ENCODE measurements at places on chromosomes 4 and X.
A peak's percentile ranks its signal among the peaks of the same experiment; 100 is the strongest.

DNA sequence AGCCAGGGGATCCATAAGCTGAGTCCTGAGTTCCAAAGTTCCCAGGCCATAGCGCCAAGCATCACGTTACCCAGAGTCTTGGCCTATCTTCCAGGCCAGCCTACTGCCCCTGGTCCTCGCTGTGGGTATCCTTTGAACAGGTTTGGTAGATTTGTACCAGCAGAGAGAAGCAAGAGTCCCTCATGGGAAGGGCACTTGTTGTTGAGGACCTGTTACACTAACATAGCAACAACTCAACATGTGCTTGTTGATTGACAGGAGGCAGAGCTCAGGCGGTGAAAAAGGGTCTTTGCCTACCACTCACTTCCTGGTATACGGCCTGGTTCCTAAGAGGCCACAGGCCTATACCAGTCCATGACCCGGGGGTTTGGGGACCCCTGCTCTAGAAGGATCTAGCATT is 138.4 kb downstream of the RASL11B start:
- H3K4me3 ChIP-seq: no peak overlapping the region
- no peaks in the 10 kb centered on the region for H3K27me3 ChIP-seq
- no peak overlapping the region for H3K27ac ChIP-seq
- H3K4me1 ChIP-seq: peaks cover 4% of the 10 kb centered on the region
- H3K36me3 ChIP-seq: peaks cover 3% of the 10 kb centered on the region

GRCh38 chr4:40058854-40059253 is 2.2 kb downstream of the N4BP2 start:
- peaks cover 32% of the 10 kb centered on the region for H3K4me1 ChIP-seq
- no peak overlapping the region for H3K27ac ChIP-seq
- peak overlapping the region; percentile 45 for H3K4me3 ChIP-seq
- no peaks in the 10 kb centered on the region for H3K27me3 ChIP-seq
- H3K36me3 ChIP-seq: peaks cover 11% of the 10 kb centered on the region
- no peak for DNase-seq

GRCh38 chrX:44106864-44107263 is 133.7 kb upstream of the NDP start:
- H3K36me3 ChIP-seq: no peaks in the 10 kb centered on the region
- H3K27ac ChIP-seq: no peak overlapping the region
- no peaks in the 10 kb centered on the region for H3K27me3 ChIP-seq

GRCh38 chrX:15546745-15547144 is 46.1 kb downstream of the BMX start:
- H3K4me3 ChIP-seq: no peak overlapping the region
- no peaks in the 10 kb centered on the region for H3K36me3 ChIP-seq
- H3K27ac ChIP-seq: no peak overlapping the region
- H3K4me1 ChIP-seq: no peaks in the 10 kb centered on the region

- H3K4me1 ChIP-seq: peaks cover 52% of the 10 kb centered on the region
- peak overlapping the region; percentile 92 for H3K27ac ChIP-seq
- H3K36me3 ChIP-seq: peaks cover 6% of the 10 kb centered on the region
- H3K4me3 ChIP-seq: peak overlapping the region; percentile 95
- DNase-seq: peak; percentile 32
Observed at GRCh38 chr4:13627178-13627605, 333 bp downstream of the BOD1L1 start.

GRCh38 chrX:134718105-134718965 is 60.1 kb upstream of the PLAC1 start:
- no peak overlapping the region for H3K27ac ChIP-seq
- H3K4me3 ChIP-seq: no peak overlapping the region
- no peak for DNase-seq
- no peaks in the 10 kb centered on the region for H3K36me3 ChIP-seq
- H3K27me3 ChIP-seq: no peaks in the 10 kb centered on the region

DNA sequence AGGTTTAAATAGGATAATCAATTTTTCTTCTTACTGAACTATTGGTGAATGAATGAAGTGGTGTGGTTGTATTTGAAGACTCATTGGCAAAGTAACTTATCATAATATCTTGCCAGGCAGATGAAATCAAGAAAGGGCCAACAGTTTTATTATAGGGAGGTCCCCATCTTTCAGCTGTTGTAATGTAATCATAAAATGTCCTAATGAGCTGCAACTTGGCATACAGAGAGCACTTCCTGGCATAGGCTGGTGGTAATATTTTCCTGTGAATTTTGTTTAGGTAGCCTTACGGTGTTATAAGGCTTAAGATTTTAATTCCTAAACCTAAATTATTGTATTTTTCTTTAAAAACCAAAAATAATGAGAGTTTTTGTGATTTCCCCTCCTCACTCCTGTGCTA is 17.5 kb downstream of the FHIP1A start:
- H3K27ac ChIP-seq: no peak overlapping the region
- H3K4me1 ChIP-seq: peaks cover 4% of the 10 kb centered on the region
- no peaks in the 10 kb centered on the region for H3K36me3 ChIP-seq
- no peak overlapping the region for H3K4me3 ChIP-seq
- peaks cover 8% of the 10 kb centered on the region for H3K27me3 ChIP-seq

DNA sequence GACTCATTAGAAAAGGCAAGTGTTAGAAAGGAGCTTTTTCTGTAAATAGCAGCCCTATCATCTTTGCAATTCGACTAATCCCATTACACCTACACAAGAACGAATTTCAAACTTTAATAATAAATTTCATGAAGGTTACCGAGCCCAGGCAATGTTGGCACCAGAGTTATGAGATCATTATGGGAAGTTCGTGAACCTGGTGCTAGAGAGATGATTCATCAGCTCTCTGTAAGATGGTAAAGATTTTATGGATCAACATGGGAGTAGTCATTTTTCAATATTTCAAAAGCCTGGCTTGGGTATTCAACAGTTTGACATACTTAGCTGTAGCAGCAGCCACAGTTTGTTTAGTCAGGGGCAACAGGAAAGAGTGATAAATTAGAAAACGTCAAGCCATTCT is 35.8 kb downstream of the AMELX start:
- H3K4me1 ChIP-seq: no peaks in the 10 kb centered on the region
- H3K36me3 ChIP-seq: no peaks in the 10 kb centered on the region
- no peak overlapping the region for H3K4me3 ChIP-seq
- H3K27ac ChIP-seq: no peak overlapping the region
- no peak for DNase-seq

- no peaks in the 10 kb centered on the region for H3K27me3 ChIP-seq
- no peak for DNase-seq
- H3K27ac ChIP-seq: no peak overlapping the region
- no peaks in the 10 kb centered on the region for H3K36me3 ChIP-seq
- no peak overlapping the region for H3K4me3 ChIP-seq
Observed at GRCh38 chr4:164087733-164088132, 593.2 kb downstream of the TMA16 start.

DNA sequence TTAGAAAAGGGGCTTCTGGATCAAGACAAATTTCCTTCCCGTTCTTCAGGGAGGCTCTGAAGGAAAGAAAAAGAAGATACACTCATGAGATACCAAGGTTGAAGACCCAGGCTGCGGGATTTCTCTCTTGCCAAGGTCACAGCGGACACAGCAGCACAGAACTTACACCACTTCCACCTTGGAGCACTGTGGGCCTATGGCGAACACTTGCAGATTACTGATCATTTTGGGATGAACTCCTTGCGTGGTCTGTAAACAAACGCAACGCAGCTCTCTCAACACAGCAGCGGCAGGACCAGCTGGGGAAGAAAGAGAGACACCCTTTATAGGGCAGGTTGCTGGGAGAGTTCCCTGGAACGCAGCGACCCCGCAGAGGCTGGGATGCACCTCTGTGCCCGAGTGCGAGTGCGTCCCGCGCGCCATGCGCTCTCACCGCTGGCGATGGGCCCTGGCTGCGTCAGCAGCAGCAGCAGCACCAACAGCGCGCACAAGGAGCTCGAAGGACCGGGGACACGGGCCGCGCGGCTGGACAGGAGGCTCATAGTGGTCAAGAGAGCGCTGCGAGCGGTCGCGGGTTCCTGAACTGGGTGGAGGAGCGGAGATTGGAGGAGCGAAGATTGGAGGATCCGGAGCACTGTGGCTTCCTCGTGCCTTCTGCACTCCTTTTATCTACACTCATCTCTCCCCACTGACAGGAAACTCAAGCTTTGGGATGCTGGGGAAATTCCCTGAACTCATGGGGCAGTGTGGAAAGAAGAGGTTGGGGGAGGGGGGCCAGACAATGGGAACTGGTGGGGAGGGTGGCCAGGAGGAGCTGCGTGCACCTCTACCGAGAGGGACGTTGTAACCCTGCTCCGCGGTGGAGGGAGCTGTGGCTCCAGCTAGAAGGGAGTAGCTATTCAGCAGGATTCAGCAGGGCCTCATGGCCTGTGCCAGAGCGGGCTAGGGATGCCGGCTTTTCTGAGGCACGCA is at the start of gene CXCL5:
Gene CXCL5 (minus strand): TSS at position 638 of the 972 bp plus-strand sequence. CDS start 96 bp downstream, at position 542.
- no peaks in the 10 kb centered on the region for H3K36me3 ChIP-seq
- peaks cover 19% of the 10 kb centered on the region for H3K27me3 ChIP-seq
- H3K4me3 ChIP-seq: no peak within 1 kb of the TSS
- no peak for DNase-seq

GRCh38 chr4:92733231-92733630 is 429.5 kb downstream of the GRID2 start:
- DNase-seq: no peak
- H3K4me3 ChIP-seq: no peak overlapping the region
- no peaks in the 10 kb centered on the region for H3K4me1 ChIP-seq
- H3K27me3 ChIP-seq: no peaks in the 10 kb centered on the region
- H3K36me3 ChIP-seq: no peaks in the 10 kb centered on the region
- H3K27ac ChIP-seq: no peak overlapping the region

GRCh38 chr4:158858410-158859199 is 89.8 kb downstream of the FNIP2 start:
- H3K27ac ChIP-seq: no peak overlapping the region
- H3K27me3 ChIP-seq: no peaks in the 10 kb centered on the region
- DNase-seq: no peak
- H3K4me1 ChIP-seq: no peaks in the 10 kb centered on the region

- no peak overlapping the region for H3K4me3 ChIP-seq
- no peaks in the 10 kb centered on the region for H3K27me3 ChIP-seq
- DNase-seq: peak; percentile 69
Observed at GRCh38 chrX:66046612-66047235, 6.8 kb upstream of the VSIG4 start.

GRCh38 chrX:9867753-9868152 is 81.5 kb downstream of the SHROOM2 start:
- no peak for DNase-seq
- no peak overlapping the region for H3K27ac ChIP-seq
- H3K4me3 ChIP-seq: no peak overlapping the region
- H3K27me3 ChIP-seq: peaks cover 18% of the 10 kb centered on the region
- H3K36me3 ChIP-seq: no peaks in the 10 kb centered on the region
- H3K4me1 ChIP-seq: no peaks in the 10 kb centered on the region

- no peaks in the 10 kb centered on the region for H3K36me3 ChIP-seq
- no peaks in the 10 kb centered on the region for H3K4me1 ChIP-seq
- H3K27me3 ChIP-seq: no peaks in the 10 kb centered on the region
- no peak overlapping the region for H3K27ac ChIP-seq
- no peak overlapping the region for H3K4me3 ChIP-seq
Observed at GRCh38 chr4:80592950-80593349, 257.4 kb downstream of the CFAP299 start.

GRCh38 chr4:147768113-147768512 is 36.2 kb downstream of the ARHGAP10 start:
- no peak overlapping the region for H3K27ac ChIP-seq
- H3K27me3 ChIP-seq: no peaks in the 10 kb centered on the region
- no peaks in the 10 kb centered on the region for H3K36me3 ChIP-seq
- H3K4me1 ChIP-seq: peaks cover 8% of the 10 kb centered on the region
- H3K4me3 ChIP-seq: no peak overlapping the region

DNA sequence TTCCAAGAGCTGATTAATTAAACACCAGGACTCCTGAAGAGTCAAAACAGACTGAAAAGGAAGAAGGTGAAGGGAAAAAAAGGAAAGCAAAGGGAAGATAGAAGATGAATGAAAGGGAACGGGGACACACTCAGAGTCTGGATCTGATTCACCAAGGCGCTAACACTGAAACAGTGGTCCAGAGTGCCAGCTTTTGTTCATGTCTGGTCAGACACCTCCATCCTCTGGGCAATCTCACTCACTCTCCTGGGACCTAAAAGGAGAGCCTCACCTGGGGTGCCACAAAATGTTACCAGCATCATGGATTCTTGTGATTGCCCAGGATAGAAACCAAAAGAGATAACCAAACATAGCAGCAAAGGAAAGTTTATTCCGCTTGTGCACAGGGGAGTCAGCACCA is 120.3 kb upstream of the AFF2 start:
- peaks cover 1% of the 10 kb centered on the region for H3K36me3 ChIP-seq
- DNase-seq: peak; percentile 11
- H3K4me1 ChIP-seq: peaks cover 30% of the 10 kb centered on the region
- no peaks in the 10 kb centered on the region for H3K27me3 ChIP-seq
- H3K27ac ChIP-seq: peak overlapping the region; percentile 93

GRCh38 chr4:25914670-25915352 is 791 bp downstream of the SMIM20 start:
- no peak for DNase-seq
- no peaks in the 10 kb centered on the region for H3K27me3 ChIP-seq
- H3K36me3 ChIP-seq: peaks cover 4% of the 10 kb centered on the region
- peak overlapping the region; percentile 97 for H3K27ac ChIP-seq

GRCh38 chr4:140252141-140252741 is 98.3 kb upstream of the MAML3 start:
- H3K27ac ChIP-seq: no peak overlapping the region
- peaks cover 11% of the 10 kb centered on the region for H3K4me1 ChIP-seq
- peaks cover 6% of the 10 kb centered on the region for H3K27me3 ChIP-seq
- no peaks in the 10 kb centered on the region for H3K36me3 ChIP-seq

- DNase-seq: no peak
- H3K4me1 ChIP-seq: no peaks in the 10 kb centered on the region
- H3K4me3 ChIP-seq: no peak overlapping the region
- no peaks in the 10 kb centered on the region for H3K36me3 ChIP-seq
Observed at GRCh38 chr4:54371173-54371572, 142.1 kb downstream of the PDGFRA start.

DNA sequence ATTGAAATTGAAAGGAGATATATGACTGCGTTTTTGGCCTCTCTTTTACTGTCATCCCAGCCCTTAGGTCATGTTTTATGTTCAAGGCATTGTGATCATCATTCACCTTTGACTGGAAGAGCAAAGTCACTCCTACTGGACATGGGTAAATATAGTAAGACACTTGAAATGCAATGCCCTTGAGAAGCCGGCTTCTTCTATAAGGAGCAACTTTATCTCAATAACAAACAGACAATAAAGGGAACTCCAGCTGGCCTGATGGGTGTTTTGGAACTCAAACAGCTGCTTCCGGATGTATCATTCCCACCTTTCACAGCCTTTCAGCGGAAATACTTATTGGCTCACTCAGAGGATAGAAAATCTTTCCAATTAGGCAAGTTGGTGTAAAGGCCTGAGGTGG is 65.1 kb upstream of the C4orf54 start:
- no peak for DNase-seq
- peaks cover 2% of the 10 kb centered on the region for H3K27me3 ChIP-seq
- H3K4me1 ChIP-seq: no peaks in the 10 kb centered on the region
- no peak overlapping the region for H3K27ac ChIP-seq

DNA sequence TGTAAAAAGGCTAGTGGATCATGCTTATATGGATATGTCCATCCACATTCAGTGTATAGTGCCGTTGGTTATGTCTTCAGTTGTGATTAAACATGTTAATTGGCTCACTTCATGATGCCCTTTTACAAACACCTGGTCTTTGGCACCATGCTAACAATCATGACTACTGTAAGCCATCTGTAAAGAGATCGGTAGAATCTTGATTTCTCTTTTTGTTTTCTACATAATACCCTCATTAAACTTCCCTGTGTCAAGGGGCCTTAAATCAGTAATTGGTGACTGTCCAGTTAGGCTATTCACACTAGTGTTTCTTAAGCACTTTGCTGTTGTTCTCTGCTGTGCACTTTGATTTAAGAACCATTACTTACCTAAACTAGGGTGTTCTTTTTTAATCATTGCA is 475.2 kb downstream of the RPA4 start:
- DNase-seq: no peak
- no peak overlapping the region for H3K27ac ChIP-seq
- H3K4me3 ChIP-seq: no peak overlapping the region
- no peaks in the 10 kb centered on the region for H3K4me1 ChIP-seq

All from activated naive CD4-positive, alpha-beta T cell treated with anti-CD3 and anti-CD28 coated beads for 36 hours (primary cell).